Central memory CD8-positive, alpha-beta T cell (primary cell): ENCODE measurements at places on chromosomes 7 and 10.

DNA sequence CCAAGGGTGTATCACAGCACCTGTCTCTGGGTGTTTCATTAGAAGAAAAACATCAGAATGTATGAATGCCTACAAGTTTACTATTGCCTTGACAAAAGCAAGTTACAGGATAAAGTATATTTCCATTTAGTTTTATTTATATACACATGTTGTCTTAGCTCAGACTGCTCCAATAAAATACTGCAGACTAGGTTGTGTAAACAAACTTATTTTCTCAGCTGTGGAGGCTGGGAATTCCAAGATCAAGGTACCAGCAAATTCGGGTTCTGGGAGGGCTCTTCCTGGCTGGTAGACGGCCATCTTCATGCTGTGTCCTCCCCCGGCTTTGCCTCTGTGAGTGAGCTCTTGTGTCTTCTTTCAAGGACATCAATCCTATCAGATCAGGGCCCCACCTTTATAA is 77.1 kb upstream of the UNC5B start:
- DNase-seq: no peak

- no peak for DNase-seq
Measured at GRCh38 chr7:106865130-106866041, at the start of gene PIK3CG. TSS of gene PIK3CG (plus strand) at chr7:106865282. CDS start at chr7:106867562, 2,280 bp downstream.

GRCh38 chr10:1595242-1595600 is 142.1 kb downstream of the ADARB2 start:
- DNase-seq: no peak

- no peak for DNase-seq
Measured at GRCh38 chr7:26965724-26966123, 101.3 kb upstream of the SKAP2 start.

DNA sequence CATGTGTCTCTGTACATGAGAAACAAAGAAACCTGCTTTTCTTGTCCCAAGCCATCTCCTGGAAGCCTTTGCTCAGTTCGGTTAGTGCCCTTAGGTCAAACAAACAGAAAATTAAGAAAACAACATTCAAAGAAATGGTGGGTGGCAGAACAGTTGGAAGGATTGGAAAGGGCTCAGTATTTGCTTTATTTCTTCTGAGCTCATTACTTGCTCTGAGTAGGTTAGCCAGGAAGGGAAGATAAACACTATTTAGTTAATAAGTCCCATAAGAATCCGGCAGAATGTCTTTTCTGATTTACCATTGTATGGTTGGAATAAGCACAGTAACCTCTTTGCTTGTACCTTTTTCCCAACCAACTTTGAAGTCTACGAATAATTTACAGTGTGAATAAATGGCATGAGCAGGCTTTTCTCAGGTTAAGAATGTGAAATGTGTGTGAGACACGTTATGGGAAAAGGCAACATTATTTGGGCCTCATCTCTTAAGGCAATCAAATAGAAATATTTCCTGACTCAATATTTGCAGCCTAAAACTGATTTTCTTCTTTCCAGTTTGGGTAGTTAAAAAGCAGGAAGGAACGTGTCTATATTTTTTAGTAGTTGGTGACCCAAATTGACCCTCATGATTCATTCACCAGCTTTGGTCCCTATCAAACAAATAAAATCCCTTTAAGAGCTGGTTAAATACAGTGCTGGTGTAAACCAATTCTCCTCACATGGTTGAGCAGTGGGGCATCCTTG is 158.5 kb downstream of the DKK1 start:
- DNase-seq: no peak

GRCh38 chr10:51567271-51567670 is 132.1 kb downstream of the CSTF2T start:
- DNase-seq: no peak

- DNase-seq: no peak
Measured at GRCh38 chr7:22025075-22025474, 79.4 kb upstream of the CDCA7L start.

DNA sequence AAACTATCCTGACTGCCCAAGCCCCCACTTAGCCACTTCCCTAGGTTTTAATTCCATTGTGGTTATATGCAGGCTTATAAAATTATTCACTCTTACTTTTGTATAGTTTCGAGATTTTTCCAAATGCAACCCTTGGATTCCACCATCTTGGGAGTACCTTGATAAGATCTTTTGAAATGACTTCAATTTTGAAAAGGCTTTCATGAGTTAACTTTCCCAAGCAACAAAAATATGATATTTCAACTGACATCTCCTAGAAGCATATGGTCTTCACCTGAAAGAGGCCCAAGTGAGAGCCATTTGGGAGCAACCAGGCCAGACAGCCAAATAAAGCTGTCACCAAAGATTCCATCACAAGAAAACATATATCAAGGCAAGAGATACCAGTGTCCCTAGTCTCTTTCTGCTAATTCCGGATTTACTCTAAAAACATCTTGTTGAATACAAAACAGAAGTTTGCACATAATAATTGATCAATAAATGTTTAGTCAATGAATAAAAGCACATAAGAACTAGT is 1.7 kb upstream of the ST8SIA6 start:
- no peak for DNase-seq

- DNase-seq: no peak
Measured at GRCh38 chr7:27478084-27478483, 184.6 kb downstream of the HIBADH start.

DNA sequence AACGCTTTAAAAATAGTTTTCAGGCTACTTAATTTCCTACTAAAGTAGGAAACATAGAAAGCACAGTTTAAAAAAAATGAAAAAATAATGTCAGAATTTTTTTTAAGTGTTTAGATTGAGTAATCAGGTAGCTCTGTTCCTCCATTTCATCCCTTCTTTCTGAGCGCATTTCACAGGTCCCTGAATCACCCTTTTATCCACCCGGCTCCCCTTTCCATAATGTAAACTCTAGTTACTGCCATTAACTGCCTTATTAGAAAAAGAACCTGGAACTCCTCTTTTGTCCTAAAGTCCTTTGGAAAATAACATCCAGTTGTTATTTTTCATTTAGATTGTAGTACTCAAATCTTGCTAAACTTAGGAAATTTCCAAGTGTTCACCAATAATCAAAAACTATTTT is 5.8 kb downstream of the KCND2 start:
- no peak for DNase-seq

DNA sequence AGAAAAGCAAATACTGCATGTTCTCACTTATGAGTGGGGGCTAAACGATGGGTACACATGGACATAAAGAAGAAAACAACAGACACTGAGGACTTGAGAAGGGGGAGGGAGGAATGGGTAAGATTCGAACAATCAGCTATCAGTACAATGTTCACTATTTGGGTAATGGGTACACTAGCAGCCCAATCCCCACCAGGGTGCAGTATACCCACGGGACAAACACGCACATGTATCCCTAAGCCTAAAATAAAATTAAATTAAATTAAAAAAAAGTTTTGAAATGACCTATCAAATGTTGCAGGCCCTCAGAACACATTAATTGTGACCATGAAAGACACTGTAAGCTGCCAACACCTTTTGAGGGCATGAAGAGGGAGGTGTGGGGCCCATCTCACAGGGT is 316.0 kb downstream of the WDR37 start:
- no peak for DNase-seq

GRCh38 chr7:40301486-40302068 is 166.8 kb downstream of the SUGCT start:
- no peak for DNase-seq

DNA sequence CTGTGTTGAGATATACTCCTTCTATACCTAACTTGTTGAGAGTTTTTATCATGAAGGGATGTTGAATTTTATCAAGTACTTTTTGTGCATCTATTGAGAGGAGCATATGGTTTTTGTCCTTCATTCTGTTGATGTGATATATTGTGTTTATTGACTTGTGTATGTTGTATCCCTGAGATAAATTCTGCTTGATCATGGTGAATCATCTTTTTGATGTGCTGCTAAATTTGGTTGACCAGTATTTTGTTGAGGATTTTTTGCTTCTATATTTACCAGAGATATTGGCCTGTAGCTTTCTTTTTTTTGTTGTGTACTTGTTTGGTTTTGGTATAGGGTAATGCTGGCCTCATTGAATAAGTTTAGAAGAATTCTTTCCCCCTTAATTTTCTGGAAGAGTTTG is 32.4 kb downstream of the NEURL1 start:
- no peak for DNase-seq

DNA sequence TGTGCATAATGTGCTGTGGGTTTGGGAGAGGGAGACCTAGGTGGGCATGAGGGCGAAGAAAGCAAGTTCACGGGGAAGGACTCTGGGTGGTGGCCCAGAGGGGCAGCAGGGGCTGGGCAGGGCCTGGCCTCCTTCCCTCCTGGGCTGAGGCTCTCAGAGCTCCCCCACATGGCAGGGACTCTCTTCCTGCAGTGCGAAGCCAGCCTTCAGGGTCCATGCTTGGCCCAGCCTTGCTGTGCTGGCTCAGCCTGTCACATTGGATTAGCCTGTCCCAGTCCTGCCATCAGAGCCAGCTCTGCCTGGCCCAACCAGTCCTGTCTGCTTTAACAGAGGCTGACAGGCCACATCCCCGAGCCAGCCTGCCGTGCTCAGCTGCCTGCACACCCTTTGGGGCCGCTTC is 20.4 kb upstream of the ZNF488 start:
- DNase-seq: no peak

GRCh38 chr10:119302172-119302571 is 94.8 kb downstream of the GRK5 start:
- DNase-seq: no peak

DNA sequence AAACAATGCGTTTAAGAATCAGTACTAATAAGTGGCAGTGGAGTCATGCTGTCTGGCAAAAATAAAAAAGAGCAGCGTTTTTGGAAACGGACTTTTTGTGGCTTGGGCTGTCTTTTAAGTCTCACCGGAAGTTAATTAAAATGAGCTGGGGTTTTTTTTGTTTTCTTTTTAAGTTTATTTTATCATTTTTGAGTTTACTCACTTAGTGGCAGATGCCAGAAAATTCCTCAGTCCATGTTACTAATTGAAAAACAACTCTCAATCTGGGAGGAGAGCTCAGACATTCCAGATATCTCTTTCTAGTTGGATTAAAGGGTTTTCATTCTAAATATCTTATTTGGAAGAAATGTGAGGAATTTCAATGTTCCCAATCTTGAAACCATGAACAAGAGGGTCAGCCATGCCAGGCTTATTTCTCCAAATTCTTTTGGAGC is 133.8 kb upstream of the AGR3 start:
- DNase-seq: no peak

DNA sequence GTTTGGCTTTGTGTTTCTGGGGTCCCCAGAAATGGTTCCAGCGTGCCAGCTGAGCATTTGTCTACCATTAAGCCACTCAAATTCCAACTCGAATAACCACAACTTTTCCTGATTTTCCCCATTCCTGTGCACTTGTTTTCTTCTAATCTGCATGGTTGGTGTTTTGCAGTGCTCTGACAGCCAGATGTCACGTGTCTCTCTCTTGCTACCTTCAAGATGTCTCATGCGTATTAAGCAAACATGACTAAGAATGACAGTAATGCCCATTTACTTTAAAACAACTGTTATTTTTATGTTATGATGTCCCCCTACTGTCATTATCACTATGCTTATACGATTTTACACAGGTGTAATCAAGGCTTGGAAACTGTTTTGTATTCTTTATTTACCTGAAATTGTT is 35.2 kb upstream of the MXI1 start:
- DNase-seq: no peak

DNA sequence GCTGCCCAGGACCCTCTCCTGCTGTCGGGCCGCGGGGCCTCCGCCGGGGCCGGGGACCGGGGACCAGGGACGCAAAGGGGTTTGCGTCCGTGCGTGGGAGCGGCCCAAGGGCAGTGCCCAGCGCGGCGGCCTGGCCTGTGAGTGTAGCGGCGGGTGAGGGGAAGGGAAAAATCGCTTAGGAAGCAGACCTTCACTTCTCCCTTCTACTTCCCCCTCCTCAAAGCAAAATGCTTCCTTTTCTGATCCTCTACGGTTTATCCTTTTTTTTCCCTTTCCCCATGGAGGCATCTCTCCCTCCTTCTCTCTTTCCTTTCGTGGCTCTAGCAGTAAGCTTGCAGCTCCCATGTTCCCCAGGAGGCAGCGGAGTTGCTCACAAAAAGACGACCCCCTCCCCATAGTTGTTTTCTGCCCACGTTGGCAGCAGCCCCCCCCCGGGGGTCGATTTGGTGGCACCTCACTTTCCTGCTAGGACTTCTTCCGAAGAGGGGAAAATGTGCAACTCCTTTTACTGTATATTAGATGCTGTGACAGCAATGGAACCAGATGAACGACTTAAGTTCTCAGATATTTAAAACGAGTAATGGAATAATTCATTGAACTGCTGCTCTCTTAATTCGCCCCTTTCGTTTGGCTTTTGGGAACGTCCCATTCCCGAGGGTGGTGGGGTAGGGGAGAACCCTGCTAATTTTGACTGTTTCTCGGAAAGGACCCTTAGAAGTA is 724 bp downstream of the CAPZA2 start:
- no peak for DNase-seq

DNA sequence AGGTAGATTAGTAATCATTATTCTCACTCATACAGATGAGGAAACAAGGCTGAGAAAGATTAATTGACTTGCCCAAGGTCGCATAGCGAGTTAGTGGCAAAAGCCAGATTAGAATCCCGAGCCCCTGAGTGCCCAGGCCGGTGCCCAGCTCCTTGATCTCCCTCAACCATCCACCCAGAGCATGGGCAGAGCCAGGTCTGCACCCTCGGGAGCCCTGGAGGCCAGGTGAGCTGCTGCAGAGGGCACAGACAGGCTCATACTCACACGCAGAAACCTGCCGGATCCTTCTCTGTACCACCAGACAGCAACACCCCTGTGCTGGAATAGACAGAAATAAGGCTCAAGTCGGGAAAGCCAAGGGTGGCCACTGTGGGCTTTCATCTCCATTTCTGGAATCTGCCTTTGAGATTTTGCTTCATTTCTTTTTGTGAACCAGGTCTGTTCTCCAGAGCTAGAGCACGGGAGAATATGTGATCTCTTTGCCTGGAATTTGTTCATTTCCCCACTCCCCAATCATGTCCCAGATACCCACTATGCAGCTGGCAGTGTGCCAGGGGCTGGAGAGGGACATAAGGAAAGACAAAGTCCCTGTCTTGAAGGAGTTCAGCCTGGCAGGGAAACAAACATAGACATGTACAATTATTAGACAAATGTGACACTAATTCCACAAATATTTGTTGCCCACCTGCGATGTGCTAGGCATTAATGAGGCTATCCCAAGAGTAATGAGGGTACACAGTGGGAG is 5.5 kb downstream of the AFAP1L2 start:
- no peak for DNase-seq

DNA sequence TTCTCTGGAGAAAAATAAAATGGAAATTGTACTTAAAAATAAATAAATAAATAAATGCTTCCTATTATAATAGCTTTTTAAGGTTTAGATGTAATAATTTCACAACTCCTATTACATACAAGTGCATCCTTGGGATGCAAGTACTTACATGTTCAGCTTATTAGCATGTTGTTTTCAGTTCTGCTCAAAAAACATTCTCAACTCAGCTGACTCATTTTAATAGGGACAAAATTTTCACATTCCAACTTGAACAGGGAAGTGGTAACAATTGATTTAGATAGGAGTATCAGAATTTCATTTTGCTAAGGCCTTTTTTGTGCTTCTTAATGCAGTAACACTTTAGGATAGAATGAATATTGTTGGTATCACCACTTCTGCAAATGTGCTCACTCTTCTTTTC is 16.7 kb upstream of the PAPSS2 start:
- DNase-seq: no peak

GRCh38 chr7:31885171-31885570 is 185.0 kb downstream of the PDE1C start:
- DNase-seq: no peak
